Kidney glomerular epithelial cell (primary cell): ENCODE measurements at places on chromosomes 16 and 17.

GRCh38 chr16:7532534-7532933, 199.9 kb downstream of the RBFOX1 start:
- no peak for DNase-seq

- DNase-seq: no peak
Observed at GRCh38 chr17:44002141-44002848, 2.1 kb upstream of the NAGS start.

GRCh38 chr16:11510178-11510973, 76.3 kb downstream of the LITAF start:
- DNase-seq: no peak

DNA sequence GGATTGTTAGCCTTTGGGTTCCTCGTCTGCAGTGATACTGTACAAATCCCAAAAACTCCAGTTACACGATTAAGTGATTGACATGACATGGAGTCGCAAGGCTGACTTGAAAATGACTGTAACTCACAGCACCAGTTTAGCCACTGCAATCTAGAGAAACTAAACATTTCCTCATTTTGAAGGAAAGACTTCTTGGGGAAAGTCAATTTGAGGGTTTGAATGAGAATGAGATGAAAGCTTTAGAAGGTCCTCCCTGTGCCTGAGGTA, 4.8 kb downstream of the BANP start:
- no peak for DNase-seq

- peak; percentile 8 for DNase-seq
Observed at GRCh38 chr16:47970291-47970931, 185.4 kb downstream of the ABCC12 start.

DNA sequence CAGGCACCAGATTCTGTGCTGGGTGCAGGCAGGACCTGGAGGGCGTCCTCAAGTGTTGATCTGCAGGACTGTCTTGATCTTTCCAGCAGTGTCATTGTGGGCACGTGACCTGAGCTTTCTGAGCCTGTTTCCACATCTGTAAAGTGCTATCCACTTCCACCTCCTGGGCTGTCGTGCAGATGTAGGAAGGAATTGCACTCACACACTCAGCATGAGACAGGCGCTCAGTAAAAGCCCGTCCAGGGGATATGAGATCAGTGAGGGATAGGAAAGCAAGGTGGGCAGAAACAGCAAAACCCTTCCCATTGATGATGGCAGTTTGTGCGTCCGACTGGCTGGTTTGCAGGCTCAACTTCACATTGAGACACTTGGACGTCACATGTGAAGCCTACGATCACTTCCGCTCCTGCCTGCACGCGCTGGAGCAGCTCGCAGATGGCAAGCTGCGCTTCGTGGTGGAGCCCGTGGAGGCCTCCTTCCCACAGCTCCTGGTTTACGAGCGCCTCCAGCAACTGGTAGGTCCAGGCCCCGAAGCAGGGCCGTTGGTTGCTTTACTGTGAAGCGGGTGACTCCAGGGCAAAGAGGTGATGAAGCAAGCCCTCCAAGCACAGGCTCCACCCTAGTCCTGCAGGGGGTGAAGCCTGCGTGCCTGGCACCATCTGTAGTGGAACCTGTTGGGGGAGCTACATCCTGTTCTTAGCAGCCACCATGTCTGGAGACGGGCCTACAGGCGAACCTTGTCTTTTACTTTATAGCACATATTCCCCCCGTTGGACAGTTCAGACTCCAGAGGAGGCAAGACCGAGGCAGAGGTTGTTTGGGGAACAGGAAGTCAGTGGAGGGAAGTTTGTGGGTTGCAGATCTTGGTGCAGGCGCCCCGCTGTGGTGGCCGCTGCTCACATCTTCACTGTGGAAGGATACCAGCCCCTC, 23.0 kb downstream of the METTL22 start:
- DNase-seq: no peak

DNA sequence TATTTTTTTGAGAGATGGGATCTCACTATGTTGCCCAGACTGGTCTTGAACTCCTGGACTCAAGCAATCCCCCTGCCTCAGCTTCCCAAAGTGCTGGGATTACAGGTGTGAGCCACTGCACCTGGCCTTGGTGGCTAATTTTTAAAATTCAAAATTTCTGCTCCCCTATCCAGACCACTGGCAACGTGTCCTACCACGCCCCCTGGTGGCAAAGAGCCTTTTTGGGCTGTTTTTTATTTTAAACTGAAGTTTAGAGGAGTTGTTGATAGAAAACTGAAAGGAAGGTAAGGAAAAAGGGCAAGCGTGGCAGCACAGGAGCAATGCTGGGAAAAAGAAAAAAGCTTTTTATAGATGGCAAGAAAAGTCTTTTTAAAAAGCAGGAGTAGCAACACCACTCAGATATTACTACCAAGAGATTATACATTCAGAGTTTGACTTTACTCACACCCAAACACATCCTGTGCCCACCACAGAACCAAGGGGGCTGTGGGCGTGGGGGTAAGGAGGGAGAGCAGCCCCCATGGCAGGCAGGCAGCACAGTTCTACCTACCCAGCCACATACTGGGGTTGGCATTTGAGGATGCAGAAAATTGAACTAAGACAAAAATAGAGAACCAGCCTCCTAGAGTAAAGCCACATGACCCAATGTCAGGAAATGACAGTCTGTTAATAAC, 4.2 kb upstream of the MXRA7 start:
- DNase-seq: peak; percentile 9

- no peak for DNase-seq
Observed at GRCh38 chr17:56431736-56432135, 161.8 kb upstream of the NOG start.
